Activated CD4-positive, alpha-beta T cell treated with anti-CD3 and anti-CD28 coated beads, Interleukin-2, amount 50 U/mL, for 24 hours (primary cell): ENCODE measurements at places on chromosomes 1 and 21.

GRCh38 chr1:2049718-2050431 is at the start of gene PRKCZ:
PRKCZ (plus strand) TSS chr1:2050411; CDS start chr1:2050631, 220 bp downstream.
- DNase-seq = peak; percentile 87

DNA sequence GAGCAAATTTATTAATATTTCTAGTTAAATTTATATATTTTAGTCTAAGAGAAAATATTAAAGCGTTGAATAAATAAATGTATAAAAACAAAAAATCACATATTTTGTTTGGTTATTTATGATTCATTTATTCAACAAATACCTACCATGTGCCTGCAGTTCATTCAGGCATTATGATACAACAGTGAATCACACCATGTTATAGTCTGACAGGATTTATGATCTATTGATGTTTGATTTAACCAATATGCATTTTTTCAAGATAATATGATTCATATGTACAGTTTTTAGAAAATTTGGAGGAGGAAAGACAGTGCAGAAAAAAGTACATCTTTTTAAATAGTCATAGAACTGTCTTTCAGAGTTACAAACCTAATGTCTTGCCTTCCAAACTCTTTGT is 7.4 kb upstream of the TRIM58 start:
- no peak for DNase-seq

- DNase-seq = no peak
Measured at GRCh38 chr1:74690364-74690696, 16.7 kb upstream of the ERICH3 start.

GRCh38 chr1:171645553-171646248 is 6.8 kb downstream of the MYOC start:
- no peak for DNase-seq

GRCh38 chr1:203291201-203292096 is 13.9 kb upstream of the BTG2 start:
- DNase-seq = no peak

GRCh38 chr1:236451796-236452373 is 57.8 kb downstream of the EDARADD start:
- DNase-seq = peak; percentile 7

DNA sequence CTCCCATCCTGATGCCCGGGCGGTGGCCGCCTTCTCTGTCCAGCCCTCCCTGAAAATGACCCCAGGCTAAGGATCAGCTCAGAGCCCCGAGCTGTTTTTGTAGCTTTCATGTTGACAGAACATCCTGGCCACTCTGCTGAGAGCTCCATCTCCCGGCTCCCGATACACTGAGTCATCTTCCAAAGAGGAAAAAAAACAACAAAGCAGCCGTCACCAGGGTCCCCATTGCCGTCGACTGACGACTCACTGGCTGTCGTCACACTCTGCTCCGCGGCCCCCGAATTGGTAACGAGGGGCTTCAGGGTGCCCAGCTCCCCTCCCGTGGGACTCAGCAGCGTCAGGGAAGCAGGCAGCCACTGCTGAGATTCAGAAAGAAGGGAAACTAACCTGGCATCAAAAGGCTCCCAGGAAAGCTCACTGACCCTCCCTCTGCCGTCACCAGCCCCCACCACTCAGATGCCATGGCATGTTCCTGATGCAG is 67.2 kb downstream of the CD46 start:
- DNase-seq = no peak

DNA sequence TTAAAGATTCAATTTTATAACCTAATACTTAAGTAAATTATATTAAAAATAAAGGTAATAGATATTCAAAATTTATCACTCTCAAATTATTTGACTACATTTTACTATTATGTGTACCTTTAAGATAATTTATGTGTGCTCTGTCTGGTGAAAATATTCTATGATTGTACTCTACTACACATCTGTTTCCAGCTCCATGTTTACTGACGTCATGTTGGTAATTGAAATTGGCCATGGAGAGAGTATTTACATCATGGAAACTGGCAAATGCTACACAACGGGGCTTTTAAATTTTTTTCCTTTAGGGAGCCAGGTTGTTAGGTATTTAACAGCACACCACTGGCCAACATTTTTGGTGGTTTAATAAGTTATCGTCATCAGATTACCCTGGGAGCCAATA is 204.5 kb upstream of the KIAA0040 start:
- DNase-seq = no peak

DNA sequence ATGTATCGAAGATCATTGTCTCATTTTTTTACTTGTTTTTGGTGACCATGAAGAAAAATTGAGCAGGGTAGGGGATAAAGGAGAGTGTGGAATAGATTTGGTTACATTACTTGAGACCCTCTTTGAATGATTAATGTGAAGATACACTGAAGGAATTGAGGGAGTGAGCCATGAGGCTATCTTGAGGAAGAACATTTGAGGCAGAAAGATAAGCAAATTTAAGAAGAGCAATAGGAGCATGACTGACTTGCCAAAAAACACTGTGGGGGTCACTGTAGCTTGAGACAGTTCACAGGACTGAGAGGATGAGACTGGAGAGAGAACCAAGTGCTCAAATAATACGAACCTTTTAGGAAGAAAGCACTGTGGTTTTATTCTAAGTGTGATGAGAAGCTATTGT is 43.1 kb upstream of the PTPRC start:
- DNase-seq = no peak

- no peak for DNase-seq
Measured at GRCh38 chr21:43758111-43758641, 17.9 kb downstream of the CSTB start.

DNA sequence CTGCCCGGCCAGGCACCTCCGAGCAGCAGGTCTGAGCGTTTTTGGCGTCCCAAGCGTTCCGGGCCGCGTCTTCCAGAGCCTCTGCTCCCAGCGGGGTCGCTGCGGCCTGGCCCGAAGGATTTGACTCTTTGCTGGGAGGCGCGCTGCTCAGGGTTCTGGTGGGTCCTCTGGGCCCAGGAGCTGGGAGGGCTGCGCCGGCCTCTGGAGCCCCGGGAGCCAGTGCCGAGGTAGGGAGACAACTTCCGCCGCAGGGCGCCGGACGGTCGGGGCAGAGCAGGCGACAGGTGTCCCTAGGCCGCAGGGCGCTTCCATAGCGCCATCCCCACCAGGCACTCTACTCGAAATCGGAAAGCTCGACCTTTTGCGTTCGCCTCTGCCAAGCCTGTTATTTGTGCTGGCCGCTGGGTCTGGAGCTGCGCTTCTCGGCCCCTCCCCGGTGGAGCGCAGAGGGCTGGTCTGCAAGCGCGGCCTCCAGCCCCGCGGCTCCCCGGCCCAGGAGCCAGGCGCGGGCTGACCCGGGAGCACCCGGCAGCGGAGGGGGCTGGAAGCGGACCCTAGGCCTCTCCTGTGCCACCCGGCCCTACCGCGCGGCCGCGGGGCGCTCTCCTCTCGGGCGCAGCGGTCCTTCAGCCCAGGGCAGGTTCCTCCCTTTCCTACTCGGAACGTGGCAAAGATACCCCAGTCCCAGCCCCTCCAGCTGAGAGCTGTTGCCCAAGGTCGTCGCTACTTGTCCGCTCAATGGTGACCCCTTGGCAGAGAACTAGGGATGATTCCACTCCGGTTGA is 2.2 kb downstream of the SIM2 start:
- DNase-seq = no peak

DNA sequence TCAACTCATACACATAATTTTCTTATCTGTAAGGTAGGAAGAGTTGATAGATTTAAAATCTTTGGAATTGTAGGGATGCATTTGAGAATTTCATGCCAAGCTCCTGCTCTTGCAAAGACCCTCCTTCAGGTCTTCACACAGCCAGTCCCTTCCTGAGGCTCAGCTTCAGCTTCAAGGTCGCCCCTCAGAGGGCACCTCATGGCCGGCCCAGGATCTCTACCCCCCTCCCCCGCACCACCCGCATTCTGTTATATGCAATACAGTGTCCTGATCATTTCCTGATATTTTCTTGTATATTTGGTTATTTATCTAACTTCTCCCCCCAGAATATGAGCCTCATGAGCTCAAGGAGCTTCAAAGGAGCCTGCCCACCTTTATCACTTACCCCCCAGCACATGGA is 47.0 kb upstream of the BACE2 start:
- DNase-seq = no peak

DNA sequence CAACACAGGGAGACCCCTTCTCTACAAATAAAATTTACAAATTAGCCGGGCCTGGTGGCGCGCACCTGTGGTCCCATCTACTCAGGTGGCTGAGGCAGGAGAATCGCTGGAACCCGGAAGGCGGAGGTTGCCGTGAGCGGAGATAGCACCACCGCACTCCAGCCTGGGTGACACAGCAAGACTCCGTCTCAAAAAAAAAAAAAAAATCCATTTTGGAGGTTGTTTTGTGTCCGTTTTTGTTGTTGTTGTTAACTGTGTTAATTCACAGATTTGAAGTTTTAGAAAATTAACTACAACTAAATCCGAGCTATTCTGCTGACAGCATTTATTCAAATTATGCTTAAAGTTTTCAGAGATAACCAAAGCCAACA is 618 bp downstream of the CLCC1 start:
- no peak for DNase-seq

DNA sequence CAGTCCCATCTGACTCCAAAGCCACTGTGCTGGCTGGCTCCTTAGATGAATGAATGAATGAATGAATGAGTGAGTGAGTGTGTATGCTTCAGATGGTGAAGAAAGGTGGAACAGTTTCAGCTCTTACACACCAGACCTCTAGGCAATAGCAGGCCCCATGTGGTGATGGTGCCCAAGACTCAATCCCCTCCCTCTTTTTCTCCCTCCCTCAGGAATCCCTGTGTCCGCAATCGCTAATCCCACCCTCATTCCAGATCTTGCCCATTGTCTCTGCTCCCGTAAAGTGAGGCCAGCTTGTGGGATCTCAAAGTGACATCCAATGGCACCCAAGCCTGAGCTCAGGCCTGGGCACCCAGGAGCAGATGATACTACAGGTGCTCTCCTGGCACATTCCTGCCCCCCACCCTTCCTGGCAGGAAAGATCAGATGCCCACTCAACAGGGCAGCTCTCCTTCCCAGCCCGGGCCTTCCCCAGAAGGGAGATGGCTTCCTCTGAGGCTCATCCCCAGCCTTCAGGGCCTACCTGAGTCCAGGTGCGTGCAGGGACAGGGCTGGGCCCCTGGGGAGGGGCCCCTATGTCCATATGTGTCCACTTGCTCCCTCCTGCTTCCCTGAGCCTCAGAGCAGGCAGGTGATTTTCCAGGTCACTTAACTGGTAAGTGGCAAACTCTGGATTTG is 106.4 kb downstream of the HMGB4 start:
- no peak for DNase-seq

DNA sequence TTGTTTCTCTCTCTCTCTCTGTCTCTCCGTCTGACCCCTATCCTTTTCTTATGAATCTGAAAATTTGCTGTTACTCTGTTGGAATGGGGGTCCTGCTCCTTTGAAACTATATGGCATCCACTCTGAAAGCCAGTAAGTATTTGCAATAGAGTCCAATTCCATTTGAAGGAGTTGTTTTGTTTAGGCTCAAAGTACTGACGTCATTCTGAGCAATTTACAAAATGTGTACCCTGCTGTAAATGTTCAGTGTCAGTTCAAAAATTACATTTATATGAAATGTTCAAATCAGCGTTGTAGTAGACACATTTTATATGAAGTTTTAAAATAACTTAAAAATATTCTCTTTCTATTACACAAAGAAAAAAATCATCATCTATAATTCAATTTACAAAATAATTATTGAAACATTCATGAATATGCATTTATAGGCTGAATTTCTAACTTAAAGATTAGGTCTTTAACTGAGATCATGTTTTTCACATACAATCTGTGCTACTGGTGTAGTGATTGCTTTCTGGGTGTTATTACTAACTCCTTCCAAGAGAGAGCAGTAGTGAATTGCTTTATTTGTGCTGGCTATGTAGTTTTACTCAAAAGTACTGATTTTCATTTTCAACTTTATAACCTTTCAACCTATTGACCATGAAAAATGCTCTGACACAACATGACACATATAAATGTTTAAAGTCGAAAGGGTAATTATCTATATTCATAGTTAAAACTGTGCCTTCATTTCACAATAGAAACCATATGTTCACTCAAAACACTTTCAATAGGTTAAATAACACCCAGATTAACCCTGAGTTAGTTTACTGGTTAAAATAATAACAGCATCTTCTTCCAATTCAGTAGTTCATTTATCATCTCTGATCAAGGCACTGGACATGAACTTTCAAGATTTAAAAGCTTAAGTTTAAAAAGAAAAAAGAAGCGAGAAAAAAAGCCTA is 253.1 kb upstream of the ADGRL4 start:
- DNase-seq = no peak
